Endothelial cell of umbilical vein (primary cell): ENCODE measurements at places on chromosomes 3 and 15. TPM values are rescaled to one million over a fixed set of nuclear protein-coding genes. Genes with fewer than 3 reads are reported as not detected.
A peak's percentile ranks its signal among the peaks of the same experiment; 100 is the strongest.

DNA sequence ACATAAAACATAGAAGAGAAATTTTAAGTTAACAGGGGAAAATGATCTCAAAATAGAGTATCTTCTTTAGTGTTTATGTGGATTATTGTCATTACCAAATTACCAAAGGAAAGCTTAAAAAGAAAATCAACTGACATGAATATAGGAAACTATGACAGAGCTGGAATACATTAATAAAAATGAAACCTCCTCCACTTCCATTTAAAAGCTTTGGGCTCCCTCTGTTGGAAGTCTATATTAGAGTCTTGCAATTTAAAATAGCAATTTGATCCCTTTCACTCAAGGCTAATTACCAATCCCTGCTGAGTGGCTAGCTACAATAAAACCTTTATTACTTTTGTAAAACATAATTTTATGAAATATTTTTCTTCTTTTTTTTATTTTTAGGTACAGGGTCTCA is 61.4 kb upstream of the IMPG2 start:
- DNase-seq: peak; percentile 40

GRK7 gene
- not detected in 2 replicates for polyA plus RNA-seq

LMAN1L gene
- not detected in 2 replicates for polyA plus RNA-seq

- no peak for DNase-seq
These were observed 369.6 kb upstream of the RORA start for GRCh38 chr15:61598655-61599054.

- no peak for DNase-seq
These were observed 16.2 kb upstream of the CCR9 start for GRCh38 chr3:45870099-45870498.
